Upper lobe of right lung (tissue), 1 donor: ENCODE measurements at places on chromosomes 16 and 17.

GRCh38 chr17:28547623-28548416 lies 4.6 kb downstream of the UNC119 start:
- peak; percentile 87 for DNase-seq

GRCh38 chr16:88782454-88783390 lies 2.3 kb downstream of the PIEZO1 start:
- DNase-seq: no peak

GRCh38 chr17:78523934-78524655 lies 53.1 kb downstream of the DNAH17 start:
- peak; percentile 37 for DNase-seq

DNA sequence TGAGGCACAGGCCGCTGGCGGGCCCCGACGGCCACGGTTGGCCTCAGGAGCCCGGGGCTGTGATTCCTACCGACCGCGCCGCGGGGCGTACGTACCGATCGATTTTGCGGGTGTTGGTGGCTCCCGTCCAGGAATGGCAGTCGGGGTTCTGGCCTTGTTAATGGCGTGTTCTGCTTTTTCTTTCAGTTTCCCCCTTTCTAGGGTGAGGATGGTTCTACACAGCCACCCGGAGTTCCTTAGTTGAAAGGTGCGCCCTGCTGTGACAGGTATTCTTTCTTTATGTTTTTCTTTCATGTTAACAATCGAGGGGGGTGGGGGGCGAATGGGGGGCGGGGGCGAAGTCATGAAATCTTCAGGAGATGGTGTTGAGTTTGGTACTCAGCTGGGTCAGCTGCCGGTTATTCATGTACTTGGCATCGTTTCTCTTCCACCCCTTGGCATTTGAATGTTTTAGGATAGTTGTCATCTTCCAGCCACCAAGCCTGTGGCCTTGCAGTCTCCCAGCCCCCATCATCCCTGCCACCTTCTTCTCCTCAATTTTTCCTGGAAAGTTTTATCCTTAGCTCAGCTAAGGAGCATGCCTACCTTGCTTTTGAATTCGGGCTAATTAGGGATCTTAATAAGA lies 802 bp downstream of the CYLD start:
- peak; percentile 72 for DNase-seq

- DNase-seq: no peak
These were observed 48.2 kb upstream of the STH start for GRCh38 chr17:45950888-45951287.

GRCh38 chr16:12354296-12354833 lies 377.8 kb downstream of the SNX29 start:
- no peak for DNase-seq

DNA sequence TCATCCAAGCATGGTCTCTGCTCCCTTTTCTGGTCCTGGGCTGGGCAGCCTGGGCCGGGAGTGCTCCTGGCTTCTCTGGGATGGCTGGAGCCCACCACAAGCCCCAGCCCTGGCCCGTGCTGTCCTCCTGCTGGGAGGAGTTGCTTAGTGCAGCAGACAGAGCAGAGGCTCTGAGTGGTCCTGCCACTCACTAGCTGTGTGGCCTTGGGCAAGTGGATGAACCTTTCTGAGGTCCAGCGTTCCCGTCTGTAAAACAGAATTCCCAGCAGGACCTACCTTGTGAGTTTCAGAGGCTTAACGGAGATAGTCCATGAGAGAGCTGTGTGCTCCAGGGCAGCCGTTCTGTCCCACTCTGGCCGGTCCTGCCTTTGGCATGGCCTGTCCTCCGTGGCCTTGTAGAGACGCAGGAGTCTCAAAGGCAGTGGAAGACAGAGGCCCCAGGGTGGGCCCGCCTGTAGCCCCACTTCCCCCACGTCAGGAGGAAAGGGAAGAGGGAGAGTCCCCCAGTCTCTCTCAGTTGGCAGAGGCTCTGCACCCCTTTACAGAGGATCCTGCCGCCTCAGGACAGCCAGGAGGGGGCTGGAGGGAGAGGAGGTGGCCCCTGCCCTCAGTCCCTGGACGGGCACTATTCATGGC lies 7.8 kb downstream of the MYO15B start:
- DNase-seq: no peak

GRCh38 chr17:79009397-79010303 lies at the start of gene CANT1:
CANT1 (minus strand) TSS chr17:79009764; CDS start chr17:78997622, 12,142 bp downstream.
- peak; percentile 93 for DNase-seq

DNA sequence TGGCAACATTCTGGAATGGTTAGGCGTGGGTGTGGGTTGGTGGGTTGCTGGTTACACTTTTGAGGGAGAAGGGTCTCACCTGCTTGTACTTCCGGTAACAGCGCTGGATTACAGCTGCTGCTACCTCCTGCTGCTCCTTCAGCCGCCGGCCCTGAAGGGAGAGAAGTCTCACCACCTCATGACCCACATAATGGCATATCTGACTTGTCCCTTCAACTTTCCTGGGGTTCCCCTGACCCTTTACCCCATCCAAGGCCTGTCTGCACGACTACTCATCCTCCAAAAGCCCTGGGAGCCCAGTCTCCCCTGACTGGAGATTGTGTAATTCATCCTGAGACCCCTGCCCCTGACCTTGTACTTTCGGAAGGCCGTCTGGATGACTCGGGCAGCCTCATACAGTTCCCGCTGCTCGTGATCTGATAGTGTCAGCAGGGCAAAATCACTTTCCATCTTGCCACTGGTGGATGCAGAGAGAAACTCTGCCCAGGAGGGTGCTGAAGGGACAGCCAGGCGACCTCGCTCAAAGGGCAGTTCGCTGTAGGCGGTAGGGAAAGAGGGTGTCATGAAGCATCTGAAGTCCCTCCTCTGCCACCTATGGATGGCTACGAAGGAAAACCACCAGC lies 2.0 kb upstream of the SPAG7 start:
- no peak for DNase-seq

GRCh38 chr17:31488264-31488981 lies 96.9 kb downstream of the RAB11FIP4 start:
- peak; percentile 83 for DNase-seq

- DNase-seq: no peak
These were observed 59.4 kb downstream of the RTN4RL1 start for GRCh38 chr17:1965556-1966273.

- no peak for DNase-seq
These were observed 188.6 kb downstream of the DNAH9 start for GRCh38 chr17:11786711-11787438.

GRCh38 chr16:14020141-14020540 lies 51.0 kb upstream of the MRTFB start:
- DNase-seq: no peak

DNA sequence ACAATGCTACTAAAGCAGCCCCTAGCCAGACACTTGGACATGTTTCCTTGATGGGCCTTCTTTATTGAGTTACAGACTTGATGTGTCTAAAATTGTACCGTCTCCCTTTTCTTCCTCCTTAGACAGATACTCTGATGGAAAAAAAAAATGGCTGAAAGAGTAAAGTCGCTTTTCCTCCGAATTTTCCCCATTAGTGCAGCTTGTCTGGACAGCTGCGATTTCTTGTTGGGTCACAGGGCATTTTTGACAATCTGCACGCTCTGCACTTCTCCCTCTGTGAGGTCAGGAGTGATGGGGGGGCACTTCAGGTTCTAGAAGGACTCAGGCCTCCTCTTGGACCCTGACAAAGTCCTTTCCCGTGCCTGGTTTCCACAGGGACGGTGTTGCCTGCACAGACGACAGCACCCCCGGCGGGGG lies 968 bp upstream of the PRKAR1A start:
- DNase-seq: no peak

DNA sequence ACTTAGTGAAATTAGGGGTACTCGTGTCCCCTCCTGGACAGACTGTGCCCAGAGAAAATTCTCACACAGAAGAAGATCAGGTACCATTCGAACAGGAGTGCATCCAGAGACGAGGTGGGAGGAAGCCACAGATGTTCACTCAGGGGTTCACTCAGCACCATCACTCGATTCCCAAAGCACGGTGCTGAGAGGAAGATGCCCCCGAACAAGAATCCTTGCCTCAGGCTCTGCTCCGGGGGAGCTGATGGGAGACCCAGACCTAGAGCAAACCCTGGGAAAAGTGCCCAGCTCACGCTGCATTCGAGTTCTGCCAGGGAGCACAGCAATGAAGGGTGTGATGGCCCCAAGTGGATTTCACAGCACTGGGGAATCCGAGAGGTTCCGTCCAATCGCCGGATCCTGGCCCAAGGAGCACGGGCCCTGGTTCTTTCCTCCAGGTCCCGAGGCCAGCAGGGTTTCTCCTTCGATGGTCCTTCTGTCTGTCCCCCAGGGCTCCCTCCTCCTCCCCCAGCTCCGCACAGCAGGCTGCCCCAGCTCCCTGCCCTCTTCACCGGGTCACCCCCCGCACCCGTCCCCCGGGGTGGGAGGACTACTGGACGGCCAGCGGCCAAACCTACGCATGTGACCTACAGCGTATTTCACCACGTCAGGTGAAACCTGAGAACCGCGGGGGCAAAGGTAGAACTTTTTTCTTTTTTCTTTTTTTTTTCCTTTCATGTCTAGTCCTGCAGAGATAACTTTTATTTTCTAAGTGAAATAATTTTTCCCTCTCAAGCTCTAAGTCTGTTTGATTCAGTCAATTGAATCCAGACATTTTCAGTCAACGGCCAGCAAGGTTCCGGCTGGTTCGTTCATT lies 10.2 kb upstream of the UBE2I start:
- no peak for DNase-seq

GRCh38 chr16:56193951-56194726 lies 2.9 kb downstream of the GNAO1 start:
- DNase-seq: peak; percentile 87

- DNase-seq: no peak
These were observed 1.3 kb downstream of the C17orf58 start for GRCh38 chr17:67994817-67995569.

DNA sequence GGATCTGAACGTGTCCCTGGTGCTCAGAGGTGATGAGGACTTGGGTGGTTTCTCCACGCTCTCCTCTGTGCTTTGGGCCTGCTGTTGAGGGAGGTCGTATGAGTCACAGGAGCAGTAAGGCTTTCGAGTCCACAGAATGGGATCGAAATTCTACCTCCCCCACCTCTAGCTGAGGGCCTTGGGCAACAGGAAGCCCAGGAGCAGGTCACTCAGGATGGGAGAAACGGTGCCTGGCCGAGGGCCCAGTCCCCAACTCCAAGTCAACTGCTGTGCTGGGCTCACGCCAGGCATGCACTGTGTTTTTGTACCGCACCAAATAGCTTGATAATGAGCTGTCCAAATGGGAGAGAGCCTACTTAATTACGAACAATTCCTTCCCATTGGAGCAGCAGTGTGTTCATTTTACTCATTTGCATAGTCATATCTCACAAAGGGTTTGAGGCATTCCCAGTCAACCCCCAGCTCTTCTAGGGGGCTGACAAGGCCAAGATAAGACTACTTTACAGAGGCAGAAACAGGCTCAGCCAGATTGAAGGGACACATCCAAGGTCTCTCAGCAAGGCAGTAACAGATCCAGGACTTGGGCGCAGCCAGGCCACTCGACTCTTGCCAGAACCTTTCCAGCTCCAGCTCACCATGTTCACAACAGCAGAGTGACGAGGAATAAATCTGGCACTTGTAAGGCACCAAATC lies 53.6 kb downstream of the WNT3 start:
- peak; percentile 87 for DNase-seq
